Central memory CD4-positive, alpha-beta T cell (primary cell): ENCODE measurements at places on chromosomes 2 and 18.

DNA sequence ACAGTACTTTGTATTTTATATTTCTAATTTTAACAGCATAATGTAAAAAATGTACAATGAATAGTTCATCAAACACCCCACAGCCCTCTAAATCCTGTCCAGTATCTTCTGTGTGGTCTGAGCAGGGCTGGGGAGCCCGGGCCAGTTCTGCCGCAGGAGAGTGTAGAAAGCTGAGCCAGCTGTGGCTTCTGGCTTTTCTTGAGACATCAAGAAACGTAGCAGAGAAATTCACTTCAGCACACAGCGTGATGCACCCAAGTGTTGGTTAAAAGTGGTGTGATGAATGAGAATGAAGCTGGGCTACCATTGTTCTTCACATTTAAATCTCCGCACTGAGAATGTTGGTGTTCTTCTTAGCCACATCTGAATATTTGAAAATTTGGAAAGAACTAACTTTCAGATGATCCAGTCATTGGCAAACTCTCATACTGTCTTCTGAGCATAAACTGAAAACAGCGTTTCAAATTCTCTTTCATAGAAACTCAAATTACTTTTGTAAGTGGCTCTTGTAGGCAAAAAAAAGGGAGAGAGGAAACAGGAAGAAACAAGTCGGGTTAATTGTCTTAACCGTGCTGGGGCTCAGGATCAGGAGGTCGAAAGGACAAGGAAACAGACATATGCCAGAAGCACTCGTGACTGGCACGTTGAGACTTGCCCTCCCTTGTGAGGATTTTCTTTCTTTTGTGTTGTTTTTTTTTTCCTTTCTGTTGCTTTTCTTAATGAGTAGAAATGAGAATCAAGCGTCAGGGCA is 23.4 kb upstream of the TMEM87B start:
- no peak for DNase-seq

DNA sequence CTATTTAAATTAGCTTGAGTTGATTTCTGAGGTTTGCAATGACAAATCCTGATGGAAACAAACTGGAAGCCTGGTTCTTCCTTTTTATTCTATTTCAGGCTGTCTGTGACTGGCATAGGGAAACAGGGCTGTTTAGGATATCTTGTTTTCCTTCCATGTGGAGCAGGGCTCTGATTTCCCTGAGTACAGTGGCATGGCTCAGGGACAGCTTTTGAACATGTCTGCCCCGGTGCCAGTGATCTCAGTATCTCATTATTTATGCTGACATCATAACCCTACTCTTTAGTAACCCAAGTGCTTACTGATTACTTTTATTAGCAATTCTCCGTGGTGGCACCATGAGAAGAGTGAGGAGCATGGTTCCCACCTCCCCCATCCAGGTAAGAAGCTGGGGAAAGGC is 720.3 kb downstream of the GALR1 start:
- DNase-seq: no peak

DNA sequence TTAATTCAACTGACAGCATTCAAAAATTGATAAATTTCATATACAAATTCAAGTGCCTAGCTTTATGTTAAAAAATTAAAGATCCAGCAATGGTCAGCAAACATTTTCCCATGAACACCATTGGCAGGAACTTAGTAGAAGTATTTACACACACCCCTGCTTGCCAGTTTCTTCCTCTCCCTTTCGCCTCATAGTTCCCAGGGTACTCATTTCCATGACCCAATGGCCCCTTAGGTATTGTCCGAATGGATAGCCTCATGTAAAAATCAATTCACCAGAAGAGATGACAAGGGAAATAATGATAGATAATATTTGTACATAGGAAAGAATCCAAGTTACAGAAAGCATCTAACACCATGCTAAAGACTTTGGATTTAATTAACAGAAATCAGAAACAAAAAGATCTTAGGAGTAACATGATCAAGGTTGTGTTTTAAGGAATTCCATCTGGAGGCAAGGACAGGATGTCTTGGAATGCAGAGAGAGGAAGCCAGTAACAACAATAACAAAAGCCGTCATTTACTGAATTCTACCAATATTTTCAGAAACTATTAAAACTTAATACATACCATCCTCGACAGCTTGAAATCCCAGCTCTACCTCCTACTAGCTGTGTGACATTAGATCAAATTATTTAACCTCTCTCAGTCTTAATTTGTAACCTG is 423.0 kb downstream of the IRS1 start:
- no peak for DNase-seq

DNA sequence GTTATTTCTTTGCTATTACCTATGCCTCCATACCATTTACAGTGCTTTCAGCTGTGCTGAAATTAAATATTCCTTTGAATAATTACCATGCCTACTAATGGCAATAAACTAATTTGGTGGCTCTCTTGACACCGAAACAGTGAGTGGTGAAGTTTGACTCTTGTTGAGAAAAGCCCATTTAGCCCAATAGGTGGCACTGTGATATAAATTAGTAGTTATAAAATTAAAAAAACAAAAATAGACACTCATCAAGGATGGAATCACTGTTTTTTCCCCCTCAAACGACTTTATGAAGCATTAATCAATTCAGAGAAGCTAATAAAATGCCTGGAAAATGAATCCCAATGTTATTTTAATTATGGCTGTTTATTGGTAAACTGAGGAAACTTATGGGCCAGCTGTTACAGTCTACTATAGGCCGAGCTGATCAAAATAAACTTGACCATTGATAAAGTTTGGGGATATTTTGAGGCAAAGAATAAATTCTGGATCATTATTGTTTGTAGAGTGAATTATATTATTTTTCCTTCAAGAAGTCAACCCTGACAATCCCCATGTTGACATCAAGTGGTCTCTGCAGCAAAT is 339.6 kb downstream of the TRIB2 start:
- DNase-seq: no peak

- DNase-seq: no peak
These were observed 64.4 kb downstream of the IKZF2 start for GRCh38 chr2:213087040-213087439.

DNA sequence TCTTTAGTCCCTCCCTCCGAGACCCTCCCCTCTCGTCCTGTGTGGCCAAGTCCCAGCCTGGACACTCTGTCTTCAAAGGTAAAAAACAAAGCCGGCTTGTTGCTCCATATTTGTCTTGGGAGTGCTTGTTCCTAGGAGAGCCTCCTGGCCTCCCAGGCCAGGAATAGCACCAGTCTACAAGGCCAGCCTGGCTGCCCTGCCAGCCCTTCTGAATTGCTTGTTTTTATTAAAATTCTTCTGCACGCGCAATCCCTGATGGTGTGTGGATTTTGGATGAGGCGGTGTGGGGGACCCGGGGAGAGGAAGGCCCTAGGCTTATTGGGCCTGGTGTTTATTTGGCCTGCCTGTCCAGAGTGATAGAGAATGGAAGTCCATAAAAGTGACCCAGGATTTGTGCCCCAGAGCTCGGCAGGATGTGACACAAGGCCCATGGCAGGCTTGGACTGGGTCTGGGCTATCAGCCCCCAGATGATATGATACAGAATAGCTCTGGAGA is 297.3 kb downstream of the CYP26B1 start:
- DNase-seq: no peak

DNA sequence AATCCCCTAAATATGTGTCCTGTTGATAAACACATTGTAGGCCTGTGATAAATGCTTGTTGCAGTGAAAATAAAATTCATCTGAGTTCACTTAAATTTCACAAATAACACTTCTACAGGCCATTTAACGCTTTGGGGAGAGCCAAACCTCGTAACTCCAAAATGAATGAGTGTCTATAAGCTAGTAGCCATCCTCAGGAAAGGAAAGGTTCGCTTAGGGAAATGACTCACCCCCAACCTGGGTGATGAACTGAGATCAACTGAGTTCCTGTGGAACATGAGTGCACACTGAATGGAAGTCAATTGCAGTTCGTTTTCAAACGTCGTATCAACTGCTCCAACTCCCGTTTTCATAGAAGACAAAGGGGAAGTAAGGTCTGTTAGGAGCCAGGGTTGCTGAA is 527.6 kb upstream of the ID2 start:
- DNase-seq: no peak

DNA sequence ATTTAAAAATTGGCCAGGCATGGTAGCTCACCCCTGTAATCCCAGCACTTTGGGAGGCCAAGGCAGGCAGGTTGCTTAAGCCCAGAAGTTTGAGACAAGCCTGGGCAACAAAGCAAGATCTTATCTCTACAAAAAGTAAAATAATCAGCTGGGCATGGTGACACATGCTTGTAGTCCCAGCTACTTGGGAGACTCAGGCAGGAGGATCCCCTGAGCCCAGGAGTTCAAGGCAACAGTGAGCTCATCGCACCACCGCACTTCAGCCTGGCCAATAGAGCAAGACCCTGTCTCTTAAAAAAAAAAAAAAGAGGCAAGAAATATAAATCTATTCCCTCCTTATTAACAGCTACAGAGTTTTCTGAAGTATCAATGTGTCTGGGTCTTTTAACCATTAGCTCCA is 51.9 kb downstream of the ESCO1 start:
- DNase-seq: no peak

DNA sequence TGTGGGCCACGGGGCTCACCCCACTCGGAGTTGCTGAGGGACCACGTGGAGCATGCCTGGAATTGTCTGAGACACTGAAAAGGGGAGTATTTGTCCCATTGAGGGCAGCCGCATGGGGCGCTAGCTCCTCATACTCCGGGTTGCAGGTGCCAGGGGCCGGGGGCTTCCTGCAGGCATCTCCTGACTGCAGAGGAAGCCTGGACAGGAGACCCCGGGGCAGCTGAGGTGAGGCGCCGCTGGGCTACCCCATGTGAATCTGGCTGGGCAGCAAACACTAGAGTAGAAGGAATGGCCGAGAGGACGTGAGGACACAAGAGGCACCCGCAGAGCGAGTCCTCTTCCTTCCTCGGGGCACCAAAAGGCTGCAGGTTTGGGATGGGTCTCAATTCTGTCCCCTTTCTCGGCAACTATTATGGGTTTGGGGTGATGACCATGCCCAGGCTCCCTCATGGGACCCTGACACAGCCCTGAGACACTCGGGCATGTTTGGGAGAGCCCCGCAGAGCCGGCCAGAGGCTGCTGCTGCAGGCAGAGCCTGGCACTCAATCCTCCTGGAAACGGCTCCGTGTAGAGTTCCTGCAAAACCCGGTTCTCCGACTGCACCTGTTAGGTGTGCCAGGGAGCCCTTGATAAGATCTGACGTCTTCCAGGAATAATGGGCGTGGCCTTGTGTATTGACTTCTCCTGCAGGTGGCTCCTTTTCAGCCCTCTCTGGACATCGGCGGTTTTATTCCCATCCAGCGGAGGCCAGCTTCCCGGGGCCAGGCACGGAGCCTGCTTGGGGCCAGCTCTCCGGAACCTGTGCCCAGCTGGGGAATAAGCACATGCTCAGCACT is 77.0 kb downstream of the CTIF start:
- no peak for DNase-seq

GRCh38 chr2:42096869-42097591 is 49.2 kb downstream of the PKDCC start:
- DNase-seq: no peak
